Dermis blood vessel endothelial cell (primary cell): ENCODE measurements at places on chromosomes 12 and 14. TPM values are rescaled to one million over a fixed set of nuclear protein-coding genes. Genes with fewer than 3 reads are reported as not detected.

DNA sequence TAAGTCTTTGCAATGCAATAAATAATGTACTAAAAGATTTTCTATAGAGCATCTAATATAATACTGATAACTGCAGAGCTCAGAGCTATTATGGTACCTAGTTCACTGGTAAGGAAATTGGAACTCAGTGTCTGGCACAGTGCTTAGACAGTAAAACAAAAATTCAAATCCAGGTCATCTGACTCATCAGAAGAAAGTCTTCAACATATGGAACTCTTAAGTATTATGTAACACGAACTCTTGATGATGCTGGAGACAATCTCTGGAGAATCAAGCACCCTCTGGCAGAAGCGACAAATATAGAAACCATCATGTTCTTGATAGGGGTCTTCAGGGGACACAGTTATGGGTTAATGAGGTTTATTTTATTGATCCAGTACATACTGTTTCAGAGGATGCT lies 37.3 kb upstream of the TRHDE start:
- DNase-seq, result no peak

DNA sequence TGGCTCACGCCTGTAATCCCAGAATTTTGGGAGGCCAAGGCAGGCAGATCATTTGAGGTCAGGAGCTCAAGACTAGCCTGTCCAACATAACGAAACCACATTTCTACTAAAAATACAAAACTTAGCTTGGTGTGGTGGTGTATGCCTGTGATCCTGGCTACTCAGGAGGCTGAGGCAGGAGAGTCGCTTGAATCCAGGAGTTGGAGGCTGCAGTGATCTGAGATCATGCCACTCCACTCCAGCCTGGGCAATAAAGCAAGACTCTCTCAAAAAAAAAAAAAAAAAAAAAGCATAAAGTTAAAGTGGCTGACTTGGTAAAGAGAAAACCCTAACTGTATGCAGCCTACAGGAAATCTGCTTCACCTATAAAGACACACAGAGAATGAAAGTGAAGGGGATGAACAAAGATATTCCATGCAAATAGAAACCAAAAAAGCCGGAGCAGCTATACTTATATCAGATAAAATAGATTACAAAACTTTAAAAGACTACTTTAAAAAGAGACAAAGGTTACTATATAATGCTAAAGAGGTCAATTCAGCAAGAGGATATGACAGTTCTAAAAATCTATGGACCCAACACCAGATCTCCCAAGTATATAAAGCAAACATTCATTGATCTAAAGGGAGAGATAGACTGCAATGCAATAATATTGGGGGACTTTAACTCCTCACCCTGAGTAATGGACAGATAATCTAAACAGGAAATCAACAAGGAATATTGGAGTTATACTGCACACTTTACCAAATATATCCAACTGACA lies 4.1 kb downstream of the CLEC2B start:
- DNase-seq, result peak; percentile 5

Gene ABCC9
- total RNA-seq, result 0.05 and 0.17 TPM in 2 replicates

- peak; percentile 23 for DNase-seq
Observed at GRCh38 chr14:30267141-30267540, 291.8 kb upstream of the G2E3 start.

Gene FAM216A
- total RNA-seq, result 8.8 and 10.1 TPM in 2 replicates

DNA sequence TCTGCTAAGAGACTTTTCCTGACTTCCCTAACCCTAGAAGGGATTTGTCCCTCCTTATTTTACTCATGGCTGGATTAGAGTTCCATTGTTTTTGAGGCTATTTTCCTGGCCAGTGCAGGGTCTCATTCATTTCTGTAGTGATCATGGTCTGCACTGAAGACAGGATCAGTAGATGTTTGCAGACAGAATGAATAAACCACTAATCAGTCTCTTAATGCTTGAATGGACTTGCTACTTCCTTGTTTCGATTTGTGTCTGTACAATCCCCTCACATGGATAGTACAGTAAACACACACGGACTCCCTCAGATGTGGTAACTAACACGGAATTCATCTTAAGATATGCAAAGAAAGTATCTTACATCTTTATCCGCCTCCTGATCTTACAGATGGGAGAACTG lies 102.6 kb upstream of the PRB2 start:
- no peak for DNase-seq

DNA sequence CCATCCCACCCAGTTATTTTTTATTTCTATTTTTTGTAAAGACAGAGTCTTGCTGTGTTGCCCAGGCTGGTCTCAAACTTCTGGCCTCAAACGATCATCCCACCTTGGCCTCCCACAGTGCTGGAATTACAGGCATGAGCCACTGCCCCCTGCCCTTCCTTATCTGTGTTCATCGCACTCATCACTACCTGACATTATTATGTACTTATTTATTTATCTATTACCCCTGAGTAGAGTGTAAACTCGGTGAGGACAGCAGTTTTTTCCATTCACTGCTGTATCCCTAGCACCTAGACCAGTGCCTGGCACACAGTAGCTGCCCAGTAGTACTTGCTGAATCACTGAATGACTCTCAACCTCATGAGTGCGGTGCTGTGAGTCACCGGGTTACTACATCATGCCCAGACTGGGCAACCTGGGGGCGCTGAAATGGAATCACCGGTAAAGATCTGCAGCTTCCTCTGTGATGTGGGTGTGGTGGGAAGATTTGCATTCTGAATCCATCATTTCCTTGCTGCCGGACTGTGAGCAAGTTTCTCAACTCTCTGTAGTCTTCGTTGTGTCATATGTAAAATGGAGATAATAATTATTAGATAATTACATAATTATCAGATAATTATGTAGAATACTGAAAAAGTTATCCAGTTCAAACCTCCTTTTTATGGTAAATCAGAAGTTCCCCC lies 81.9 kb upstream of the USP44 start:
- DNase-seq, result peak; percentile 94

DNA sequence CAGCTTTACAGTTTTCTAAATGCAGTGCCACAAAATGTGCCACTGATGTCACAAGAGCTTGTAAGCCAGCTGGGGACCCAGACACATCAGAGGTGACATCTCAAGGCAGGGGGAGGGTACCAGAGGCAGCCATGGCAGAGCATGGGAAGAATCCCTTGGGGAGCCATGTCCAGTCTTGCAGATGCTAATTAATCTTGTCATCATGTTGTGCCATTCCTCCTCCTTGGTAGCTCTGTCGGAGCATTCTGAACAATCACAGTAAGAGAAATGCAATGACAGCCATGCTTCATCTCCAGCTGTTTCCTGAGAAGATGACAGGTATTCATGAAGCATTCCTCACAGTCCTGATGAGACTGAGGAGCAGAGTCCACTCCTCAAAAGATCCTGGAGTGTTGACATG lies 287.9 kb downstream of the RPAP3 start:
- DNase-seq, result no peak

Gene RNASE7
- total RNA-seq, result not detected in 2 replicates

Gene CIT
- total RNA-seq, result 4.4 and 24.4 TPM in 2 replicates

GRCh38 chr14:78637908-78638475 lies 467.8 kb downstream of the NRXN3 start:
- DNase-seq, result no peak
